Activated naive CD8-positive, alpha-beta T cell treated with anti-CD3 and anti-CD28 coated beads, Interleukin-2, amount 50 U/mL, for 24 hours (primary cell): ENCODE measurements at places on chromosomes 16 and 17.

- DNase-seq = no peak
Observed at GRCh38 chr17:49659661-49660382, 18.1 kb downstream of the SPOP start.

DNA sequence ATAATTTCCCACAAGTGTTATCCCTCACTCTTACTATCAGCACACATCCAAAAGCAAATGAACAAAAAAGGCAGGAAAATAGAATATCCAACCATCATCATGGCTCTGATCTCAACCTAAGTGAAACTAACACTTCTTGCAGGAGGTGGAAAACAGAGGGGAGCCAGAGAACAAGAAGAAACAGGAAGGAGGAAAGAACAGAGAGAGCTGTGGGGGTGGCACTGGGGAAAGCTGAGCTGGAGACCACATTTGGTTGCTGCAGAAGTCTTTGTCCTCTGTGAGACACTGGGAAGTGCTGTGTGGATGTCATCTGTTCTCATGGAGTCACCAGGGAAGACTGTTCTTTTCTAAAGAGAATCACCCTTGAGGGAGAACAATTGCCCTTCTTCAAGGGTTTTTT lies 34.7 kb downstream of the GRB7 start:
- DNase-seq = no peak

GRCh38 chr16:87723226-87723623 lies 42.6 kb downstream of the KLHDC4 start:
- DNase-seq = no peak

DNA sequence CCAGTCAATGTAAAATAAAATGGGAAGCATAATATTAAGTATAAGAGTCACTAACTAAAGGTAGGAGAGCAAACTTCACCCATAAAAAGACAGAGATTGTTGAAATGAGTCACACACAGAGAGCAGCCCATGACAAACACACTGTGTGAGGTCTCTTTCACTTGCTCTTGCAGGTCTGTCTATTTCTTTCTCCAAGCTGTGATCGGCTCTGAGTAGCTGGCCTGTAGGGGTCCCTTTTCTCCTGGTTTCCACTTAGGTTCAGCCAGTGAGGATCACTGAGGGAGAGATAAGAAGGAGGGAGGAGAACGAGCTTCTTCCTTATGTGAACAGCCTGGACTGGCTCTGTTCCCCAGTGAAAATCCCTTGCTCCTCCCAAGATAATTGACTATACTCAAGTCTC lies 133.7 kb upstream of the HS3ST3A1 start:
- no peak for DNase-seq

DNA sequence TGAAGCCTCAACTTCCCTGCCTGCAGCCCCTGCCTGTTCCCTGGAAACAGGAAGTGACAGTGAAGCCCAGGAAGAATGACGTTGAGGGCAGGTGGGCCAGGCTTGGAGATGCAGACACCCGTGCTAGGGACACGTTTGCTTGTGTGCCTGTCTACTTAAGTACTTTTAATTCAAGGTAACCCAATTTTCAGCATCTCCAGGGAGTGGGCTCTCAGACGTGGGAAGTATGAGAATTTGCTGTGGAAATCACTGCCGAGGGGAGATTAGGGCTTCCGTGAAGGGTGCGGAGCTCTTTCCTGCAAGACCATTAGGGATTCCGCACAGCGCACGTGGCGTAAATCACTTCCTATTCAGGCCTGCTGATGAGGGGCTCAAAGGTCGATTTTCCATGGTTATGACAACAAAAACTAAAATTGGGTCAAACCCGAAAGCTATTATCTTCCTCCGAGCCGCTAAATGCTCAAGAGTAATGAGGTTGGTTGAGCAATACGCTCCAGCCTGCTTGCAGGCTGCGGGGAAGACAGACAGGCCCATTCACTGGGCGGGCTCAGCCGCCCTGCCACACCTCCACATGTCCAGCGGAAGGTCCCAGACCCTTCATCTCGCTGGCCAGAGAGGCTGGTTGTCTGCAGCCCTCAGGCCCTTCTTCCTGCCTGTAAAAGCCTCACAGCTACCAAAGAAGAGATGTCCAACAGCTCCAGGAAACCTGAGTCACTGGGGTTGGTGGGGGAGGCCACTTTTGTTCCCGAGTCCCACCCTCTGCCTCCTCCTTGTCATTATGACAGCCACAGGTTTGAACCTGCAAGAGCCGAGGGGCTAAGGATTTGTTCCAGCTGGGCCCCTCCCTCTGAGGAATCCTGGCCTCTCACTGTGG lies 109.9 kb downstream of the RBFOX3 start:
- no peak for DNase-seq

DNA sequence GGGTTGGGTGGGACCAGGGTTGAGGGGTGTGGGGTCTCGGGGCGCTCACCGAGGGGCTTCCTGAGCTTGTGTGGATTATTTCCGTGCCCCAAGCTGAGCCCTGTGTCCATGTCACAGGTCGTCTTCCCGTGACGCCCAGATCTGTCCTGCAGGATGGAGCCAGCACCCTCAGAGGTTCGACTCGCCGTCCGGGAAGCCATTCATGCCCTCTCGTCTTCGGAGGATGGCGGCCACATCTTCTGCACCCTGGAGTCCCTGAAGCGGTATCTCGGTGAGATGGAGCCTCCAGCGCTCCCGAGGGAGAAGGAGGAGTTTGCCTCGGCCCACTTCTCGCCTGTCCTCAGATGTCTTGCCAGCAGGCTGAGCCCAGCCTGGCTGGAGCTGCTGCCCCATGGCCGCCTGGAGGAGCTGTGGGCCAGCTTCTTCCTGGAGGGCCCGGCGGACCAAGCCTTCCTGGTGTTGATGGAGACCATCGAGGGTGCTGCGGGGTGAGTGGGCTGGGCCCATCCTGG lies 1.0 kb downstream of the TELO2 start:
- DNase-seq = no peak

DNA sequence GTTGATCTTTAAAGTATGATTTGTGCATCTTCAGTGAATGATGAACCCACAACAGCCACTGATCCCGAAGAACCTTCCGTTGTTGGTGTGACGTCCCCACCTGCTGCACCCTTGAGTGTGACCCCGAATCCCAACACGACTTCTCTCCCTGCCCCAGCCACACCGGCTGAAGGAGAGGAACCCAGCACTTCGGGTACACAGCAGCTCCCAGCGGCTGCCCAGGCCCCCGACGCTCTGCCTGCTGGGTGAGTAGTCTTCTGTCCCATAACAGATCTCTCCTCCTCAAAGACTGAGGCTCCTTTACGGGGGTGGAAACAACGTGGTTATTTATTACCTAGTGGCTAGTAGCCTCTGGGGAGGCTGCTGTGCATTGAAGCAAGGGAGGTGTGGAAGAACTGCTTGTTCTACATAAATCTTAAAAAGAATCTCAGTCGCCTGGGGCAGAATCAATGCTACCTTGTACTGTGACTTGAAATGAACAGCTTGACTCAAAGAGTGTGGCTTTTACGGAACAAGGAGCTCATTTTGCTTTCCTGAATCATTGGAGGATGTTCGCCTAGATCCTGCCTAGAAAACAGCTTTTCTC lies 63.0 kb upstream of the CLEC18A start:
- DNase-seq = no peak

DNA sequence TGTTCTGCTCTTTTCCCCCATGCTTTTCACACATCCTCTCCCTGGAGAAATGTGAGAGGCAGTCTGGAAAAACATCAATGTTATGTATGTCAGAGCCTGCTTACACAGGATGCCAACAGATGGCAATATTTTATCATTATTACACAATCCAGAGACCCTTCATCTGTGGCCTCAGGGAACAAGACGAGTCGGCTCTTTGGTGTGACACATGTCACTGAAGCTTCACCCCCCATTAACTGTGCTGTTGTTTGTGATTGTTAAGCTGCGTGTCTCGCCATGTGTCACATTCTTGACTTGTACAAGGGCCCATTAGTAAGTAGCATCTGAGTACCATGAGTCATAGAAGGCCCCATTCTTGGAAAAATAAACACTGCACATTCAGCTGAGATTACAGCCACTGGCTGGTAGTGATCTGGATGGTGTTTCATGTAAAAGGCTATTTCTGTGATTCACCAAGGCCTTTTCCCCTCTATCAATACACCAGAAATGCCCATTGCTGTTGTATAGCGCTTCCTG lies 682.1 kb upstream of the SOX9 start:
- no peak for DNase-seq

GRCh38 chr16:61295311-61295710 lies 740.9 kb downstream of the CDH8 start:
- DNase-seq = no peak

GRCh38 chr17:81350320-81350890 lies 44.9 kb upstream of the BAHCC1 start:
- DNase-seq = no peak

- DNase-seq = no peak
Observed at GRCh38 chr17:74304184-74304583, 21.8 kb upstream of the KIF19 start.

DNA sequence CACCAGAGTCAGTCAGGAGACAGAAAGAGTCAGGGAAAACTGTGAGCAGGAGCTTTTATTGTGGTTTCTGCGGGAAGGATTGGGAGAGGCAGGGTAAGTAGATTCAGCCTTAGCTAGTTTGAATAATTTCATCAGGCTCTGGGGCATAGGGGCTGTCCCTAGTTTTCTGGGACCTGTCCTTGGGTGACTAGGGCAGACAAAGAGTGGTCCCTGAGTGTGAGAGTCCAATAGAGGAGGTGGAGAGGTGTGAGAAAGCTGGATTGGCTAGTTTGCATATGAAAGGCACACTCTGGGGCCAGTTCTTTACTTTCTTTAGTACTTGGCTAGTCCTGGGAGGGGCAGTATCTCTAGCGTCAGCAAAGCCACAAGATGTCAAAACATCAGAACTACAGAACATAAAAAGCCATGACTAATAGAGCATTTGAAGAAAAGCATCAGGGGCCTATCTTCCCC lies 255.6 kb downstream of the HS3ST3A1 start:
- no peak for DNase-seq

- DNase-seq = no peak
Observed at GRCh38 chr16:67255553-67256221, 6.9 kb downstream of the SLC9A5 start.

DNA sequence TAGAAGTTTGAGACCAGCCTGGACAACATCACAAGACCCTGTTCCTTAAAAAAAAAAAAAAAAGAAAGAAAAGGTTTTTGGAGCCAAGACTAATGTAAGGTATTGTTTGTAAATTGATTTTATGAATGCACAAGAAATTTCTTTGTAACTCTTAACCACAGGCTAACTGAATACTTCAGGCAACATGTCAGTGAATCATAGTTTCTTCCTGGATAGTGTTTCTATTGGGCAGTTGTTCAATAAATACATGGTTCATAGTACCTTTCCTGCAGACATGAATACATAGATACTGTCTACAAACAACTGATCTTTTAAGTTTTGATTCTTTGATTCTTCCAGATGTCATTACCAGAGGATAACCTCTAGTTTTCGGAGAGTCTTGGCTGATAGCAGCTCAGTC lies 11.6 kb downstream of the DDX42 start:
- no peak for DNase-seq

- no peak for DNase-seq
Observed at GRCh38 chr17:79212149-79213087, 137.8 kb downstream of the ENGASE start.

DNA sequence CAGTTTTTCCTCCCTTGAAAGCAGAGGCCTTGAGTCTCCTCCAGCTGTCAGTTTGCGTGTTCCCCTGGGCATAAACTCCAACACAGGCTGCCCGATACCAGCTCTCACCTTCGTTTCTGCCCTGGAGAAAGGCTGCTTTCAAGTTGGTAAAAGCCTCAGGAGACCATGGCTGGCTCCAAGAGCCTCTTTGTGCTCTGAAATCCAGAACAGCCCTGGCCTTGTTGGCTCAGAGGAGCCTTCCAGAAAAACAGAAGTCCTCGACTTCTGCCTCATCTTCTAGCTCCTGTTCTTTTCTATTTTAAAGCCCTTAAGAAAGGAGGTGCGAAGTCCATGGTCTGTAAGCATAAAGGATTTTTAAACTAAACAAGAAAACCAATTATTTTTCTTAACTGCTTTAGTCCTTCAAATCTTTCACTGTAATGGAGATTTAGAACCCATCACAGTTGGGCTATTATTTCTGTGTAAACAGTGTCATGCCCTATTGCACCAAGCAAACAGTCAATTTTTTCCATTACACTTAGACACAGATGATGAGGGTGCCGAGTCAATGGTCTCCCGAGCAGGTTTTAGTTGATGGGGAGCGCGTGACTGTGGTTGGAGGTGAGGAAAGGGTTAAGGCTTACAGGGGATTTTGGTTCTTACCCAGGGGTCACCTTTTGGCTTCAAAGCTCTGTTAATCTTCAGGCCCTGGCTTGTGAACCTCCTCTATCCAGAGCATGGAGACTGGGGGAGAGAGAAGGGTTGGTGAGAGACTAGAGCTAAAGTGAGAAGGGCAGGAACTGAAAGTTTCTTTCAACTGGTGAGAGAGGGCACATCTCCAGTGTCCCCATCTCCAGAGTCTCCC lies 212.8 kb downstream of the MSI2 start:
- no peak for DNase-seq

DNA sequence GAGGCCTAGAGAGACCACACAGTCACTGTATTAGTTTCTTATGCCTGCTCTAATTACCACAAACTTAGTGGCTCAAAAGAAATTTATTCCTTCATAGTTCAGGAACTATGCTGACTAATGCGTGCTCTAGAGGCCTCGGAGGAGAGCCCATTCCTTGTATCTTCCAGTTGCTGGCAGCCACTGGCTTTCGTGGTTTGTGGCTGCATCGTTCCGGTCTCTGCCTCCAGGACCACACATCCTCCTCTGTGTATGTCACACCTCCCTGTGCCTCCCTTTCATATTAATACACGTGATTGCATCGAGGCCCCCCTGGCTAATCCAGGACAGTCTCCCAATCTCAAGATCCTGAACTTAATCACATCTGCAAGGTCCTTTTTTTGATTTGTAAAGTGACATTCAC lies 16.9 kb upstream of the MYLK3 start:
- DNase-seq = no peak

DNA sequence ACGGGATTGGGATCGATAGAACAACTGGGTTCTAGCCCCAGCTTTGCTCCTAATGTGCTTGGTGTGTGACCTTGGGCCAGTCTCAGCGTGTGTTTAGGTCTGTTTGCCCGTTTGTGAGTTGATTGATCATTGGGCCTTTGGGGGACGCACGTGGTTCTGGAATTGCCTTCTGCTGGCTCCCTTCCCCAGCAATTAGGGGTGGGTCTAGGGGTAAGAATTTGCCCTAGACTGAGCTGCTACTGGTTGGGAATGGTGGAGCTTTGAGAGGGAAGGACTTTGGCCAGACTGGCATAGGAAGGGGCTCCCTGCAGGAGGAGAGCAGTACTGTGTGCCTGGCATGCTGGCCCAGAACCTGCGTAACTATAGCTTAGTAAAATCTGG lies 1.5 kb downstream of the SPNS2 start:
- no peak for DNase-seq

DNA sequence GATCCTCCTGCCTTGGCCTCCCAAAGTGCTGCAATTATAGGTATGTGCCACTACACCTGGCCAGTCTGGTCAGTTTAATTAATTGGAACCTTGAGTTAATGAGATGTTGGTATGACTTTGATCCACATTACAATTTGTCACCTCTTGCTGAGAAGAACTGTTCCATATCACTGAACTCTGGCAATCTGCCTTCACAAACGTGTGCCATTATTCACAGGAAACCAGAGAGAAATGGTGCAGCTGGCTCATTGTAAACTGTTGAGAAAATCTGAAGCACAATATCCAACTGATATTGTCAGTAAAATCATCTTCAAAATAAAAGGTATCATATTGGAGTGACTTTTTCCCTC lies 39.3 kb upstream of the YPEL2 start:
- no peak for DNase-seq
